ENCODE measurements at places on chromosomes 7 and 10.

- no peak for DNase-seq
Observed at GRCh38 chr7:142709921-142710320, 39.4 kb upstream of the PRSS1 start.

DNA sequence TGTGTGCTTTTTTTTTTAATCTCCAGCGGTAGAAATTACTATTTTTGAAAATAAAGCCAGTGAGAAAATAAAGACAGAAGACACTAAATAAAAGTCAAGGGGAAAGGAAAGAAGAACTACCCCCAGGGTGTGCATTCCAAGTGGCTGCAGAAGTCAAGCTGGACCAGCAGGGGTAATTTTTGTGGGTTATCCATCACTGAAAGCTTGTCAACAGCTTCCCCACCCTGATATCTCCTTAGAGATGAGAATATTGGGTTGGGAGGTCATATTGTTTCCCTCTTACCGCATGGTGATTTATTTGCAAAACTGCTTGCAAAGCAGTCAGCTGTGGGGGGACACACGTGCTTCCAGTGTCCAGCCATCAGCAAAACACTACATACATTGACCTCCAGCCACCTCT lies 46.4 kb downstream of the FAM107B start:
- no peak for DNase-seq

DNA sequence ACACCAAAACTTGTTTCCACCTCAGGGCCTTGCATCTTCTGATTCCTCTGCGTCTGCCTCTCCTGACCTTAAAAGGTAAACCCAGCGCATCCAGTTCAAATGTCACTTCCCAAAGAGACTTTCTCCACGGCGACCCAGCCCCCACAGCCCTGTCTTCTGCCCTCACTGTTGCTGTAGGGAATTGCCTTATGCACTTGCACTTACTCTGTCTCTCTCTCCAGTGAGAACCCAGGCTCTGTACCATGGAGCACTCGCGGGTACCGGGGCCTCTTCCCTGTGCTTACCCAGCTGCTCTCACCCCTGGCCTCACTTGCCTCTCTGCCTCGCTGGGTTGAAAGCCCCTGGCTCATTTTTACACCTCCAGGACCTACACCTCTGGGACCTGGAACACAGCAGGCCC lies 48.4 kb downstream of the AOC1 start:
- DNase-seq = no peak

DNA sequence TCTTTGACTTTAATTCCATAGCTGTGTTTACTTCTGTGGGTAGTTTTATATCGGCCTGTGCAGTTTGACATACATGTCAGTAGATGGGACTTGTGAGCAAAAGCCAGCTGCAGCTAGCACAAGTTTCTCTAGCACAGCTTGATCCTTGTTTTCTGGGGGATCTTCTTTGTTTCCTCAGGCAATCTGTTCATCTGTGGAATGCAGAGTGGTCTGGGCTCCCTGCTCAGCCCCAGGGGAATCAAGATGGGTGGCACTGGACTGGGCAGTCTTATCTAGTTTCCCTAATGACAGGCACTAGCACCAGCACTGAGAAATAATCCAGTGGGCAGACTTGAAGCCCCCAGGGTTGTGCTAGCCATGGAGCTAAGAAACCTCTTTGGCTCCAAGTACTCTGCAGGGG lies 40.8 kb downstream of the CYP2C19 start:
- DNase-seq = no peak

DNA sequence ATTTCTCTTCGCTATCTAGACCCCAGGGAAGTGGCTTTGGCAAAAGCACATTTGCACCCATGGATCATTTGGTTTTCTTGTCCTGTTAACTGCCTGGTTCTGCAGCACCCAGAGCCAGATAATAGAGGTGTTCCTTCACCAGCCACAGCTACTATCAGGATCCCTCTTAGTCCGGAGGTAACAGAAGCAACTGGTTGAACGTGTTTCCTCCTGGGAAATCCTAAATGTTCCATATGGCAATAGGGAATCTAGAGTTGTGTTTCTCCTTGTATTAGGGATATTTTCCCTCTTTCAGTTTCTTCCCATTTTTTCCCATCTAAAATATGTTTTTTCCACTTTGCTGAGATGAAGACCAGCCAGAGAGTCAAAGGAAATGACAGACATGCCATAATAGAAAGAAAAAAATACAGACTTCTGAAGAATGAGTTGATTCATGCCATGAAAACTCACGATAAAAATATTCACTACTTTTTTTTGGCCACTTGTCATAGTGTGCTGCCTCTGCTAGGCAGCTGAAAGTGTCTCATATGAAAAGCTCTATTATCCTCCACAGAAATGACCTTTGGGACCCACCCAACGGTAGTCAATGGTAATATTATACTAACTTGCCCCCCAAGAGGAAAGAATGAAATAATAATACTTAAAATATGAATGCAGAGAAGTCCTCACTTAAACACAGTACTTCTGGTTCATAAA lies 472.8 kb downstream of the KCNMA1 start:
- DNase-seq = no peak

- no peak for DNase-seq
Observed at GRCh38 chr7:22811746-22812280, 10.8 kb downstream of the TOMM7 start.

DNA sequence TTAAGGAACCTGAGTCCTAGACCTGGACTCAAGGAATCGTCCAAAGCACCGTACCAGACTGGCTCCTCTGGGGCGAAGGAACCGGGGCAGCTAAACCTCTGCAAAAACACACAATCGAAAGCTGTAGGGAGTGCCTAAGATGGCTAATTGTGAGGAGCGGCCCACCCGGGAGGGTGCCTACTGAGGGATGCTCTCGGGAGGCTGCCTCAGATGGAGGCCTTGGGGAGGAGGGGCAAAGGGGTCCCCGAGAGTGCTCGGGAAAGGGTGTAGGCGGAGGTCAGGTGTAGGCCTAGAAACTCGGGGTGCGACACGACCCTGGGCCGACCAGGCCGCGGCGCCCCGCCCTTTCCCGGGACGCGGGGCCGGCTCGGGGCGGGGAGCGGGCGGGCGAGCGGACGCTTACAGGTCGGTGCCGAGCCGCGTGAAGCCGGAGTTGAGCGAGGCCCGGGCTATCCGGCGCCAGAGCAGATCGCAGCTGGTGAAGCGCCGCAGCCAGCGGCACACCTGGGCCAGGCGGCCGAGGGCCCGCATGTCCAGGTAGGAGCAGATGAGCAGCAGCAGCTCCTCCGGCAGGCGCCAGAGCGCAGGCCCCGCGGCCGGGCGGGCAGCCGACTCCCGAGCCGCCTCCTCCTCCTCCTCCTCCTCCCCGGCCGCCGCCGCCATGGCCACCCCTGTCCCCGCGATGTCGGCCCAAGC lies 844 bp downstream of the FBXW4 start:
- peak; percentile 45 for DNase-seq

GRCh38 chr7:96314402-96315124 lies 7.3 kb downstream of the SLC25A13 start:
- DNase-seq = no peak

DNA sequence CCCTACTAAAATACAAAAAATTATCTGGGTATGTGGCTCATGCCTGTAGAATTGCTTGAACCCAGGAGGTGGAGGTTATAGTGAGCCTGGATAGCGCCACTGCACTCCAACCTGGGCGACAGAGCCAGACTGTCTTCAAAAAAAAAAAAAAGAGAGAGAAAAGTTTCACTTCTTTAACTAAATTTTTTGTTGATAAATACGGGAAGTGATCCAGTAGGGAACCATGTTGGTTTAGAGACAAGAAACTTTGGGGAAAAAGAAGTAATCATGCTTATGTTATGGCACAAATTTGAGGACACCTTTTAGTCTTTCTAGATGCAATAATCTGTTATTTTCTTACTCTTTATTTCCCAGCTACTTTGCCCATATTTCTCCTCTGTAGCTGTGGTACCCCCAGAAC lies 309.7 kb downstream of the TYW1 start:
- no peak for DNase-seq

DNA sequence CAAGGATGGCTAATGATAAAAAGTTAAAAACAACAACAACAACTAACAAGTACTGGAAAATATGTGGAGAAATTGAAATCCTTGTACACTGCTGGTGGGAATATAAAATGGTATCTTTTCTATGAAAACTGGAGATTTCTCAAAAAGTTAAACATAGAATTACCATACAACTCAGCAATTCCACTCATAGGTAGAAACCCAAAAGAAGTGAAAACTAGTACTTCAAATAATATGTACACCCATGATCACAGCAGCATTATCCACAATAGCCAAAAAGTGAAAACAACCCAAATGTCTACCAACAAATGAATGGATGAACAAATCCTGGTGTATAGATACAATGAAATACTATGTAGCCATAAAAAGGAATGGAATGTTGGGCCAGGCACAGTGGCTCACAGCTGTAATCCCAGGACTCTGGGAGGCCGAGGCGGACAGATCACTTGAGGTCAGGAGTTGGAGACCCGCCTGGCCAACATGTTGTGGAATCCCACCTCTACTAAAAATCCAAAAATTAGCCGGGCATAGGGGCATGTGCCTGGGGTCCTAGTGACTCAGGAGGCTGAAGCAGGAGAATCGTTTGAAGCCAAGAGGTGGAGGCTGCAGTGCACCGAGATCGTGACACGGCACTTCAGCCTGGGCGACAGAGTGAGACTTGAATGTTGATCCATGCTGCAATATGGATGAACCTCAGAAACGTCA lies 66.8 kb downstream of the SRPK2 start:
- no peak for DNase-seq

- no peak for DNase-seq
Observed at GRCh38 chr10:130553826-130554225, 417.6 kb downstream of the GLRX3 start.

DNA sequence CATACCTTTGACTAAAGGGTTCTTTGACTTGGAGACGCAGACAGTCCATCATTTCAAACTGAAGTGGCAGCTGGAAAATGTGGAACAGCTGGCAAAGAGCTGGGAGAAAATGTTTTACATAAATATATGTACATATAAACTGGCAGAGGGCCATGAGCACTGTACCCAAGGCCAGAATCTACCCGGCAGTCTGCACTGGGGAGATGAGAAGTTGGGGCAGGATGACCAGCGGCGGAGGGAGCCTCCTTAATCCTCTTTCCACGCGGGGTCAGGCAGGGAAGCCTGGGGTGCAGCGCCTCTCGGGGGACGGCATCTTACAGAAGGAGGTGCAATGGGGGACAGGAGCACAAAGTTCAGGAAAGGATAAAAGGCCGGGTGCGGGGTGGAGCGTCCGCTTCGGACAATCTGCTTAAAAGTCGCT lies 1.3 kb downstream of the GLI3 start:
- no peak for DNase-seq

- DNase-seq = no peak
Observed at GRCh38 chr10:76353237-76353851, 921.9 kb downstream of the LRMDA start.

- peak; percentile 86 for DNase-seq
Observed at GRCh38 chr10:117375360-117376178, at the start of gene PDZD8. PDZD8 (minus strand) TSS chr10:117375440; CDS start chr10:117375227, 213 bp downstream.

DNA sequence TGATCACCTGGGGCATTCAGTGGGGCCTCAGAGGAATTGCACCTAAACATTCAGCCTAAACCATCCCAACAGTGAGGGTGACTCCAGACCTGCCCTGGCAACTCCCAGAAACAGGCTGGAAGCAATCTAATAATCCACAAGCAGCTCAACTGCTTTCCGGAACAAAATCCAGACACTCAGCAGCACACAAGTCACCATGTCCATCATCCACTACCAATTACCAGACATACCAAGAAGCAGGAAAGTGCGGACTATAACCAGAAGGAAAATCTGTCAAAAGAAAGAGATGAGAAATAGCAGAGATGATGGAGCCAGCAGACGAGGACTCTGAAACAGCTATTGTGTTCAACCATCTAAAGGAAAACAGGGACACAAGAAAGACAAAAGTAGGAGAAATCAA lies 342.6 kb upstream of the ZMIZ1 start:
- DNase-seq = no peak
